ENCODE measurements at places on chromosomes 6 and 20.

DNA sequence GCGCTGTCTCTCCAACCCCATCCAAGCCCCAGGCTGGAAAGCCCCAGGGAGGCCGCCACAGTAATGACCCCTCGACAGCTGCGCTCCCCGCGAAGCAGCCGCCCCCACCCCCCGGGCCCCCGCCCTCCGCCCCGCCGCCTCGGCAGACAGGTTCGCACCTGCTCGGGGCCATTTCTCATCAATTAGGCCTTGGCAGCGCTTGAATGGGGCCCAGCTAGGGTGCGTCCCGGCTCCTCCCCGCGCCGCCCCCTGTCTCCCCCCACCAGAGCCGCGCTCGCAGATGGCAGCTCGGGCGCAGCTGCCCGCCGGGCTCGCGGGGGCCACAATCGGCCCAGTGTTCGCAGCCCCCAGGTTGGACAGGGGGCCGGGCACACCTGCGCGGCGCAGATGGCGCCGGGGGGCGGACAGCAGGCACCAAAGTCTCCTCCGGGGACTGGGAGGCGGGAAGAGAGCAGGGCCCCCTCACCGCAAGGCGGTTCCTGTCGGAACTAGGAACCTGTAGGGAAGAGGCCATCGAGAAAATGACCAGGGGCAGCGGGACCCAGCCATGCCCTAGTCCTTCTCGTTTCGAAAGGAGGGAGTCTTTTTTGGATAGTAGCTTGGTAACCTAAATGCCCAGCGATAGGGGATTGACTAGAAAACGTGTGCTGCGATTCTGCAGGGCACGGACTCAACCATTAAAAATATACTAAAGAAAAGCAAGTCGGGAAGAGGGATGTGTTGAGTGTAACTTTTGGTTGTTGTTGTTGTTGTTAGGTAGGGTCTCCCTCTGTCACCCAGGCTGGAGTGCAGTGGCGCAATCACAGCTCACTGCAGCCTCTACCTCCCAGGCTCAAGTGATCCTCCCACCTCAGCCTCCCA is 83.2 kb upstream of the EYA2 start:
- no peak for DNase-seq

GRCh38 chr6:163984124-163984936 is 569.8 kb downstream of the QKI start:
- no peak for DNase-seq

DNA sequence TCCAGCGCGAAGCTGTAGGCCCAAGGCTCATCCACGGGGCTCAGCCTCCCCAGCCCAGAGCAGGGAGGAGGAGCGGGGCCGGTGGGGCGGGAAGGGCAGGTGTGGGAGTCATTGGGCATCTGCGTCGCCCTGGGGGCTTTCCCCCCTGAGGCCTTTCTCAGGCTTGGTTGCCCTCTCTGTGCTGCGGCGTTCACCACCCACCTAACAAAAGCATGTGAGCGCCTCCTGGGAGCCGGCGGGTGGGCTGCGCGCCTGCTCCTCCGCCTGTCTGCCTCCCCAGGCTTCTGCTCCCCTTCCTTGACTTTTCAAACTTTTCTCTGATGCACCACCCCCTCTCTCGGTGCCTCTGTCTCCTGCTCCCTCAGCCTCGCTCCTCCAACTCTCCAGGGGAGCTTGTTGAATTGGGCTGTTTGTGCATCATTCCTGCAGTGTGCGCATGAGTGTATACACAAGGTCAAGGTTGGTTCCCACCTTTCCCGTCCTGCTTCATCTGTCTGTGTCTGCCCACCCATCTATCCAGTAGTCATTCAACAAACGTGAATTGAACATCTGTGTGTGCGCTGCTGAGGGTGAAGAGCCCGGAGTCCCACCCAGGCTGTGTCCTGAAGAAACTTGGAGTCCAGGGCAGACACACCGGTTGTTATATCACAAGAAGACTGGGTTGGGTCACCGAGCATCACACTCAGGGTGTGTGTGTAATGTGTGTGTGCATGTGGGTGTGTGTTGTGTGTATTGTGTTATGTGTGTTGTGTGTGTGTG is 82.4 kb upstream of the NNAT start:
- DNase-seq: no peak

GRCh38 chr20:58307270-58307669 is 2.2 kb upstream of the RAB22A start:
- DNase-seq: no peak

DNA sequence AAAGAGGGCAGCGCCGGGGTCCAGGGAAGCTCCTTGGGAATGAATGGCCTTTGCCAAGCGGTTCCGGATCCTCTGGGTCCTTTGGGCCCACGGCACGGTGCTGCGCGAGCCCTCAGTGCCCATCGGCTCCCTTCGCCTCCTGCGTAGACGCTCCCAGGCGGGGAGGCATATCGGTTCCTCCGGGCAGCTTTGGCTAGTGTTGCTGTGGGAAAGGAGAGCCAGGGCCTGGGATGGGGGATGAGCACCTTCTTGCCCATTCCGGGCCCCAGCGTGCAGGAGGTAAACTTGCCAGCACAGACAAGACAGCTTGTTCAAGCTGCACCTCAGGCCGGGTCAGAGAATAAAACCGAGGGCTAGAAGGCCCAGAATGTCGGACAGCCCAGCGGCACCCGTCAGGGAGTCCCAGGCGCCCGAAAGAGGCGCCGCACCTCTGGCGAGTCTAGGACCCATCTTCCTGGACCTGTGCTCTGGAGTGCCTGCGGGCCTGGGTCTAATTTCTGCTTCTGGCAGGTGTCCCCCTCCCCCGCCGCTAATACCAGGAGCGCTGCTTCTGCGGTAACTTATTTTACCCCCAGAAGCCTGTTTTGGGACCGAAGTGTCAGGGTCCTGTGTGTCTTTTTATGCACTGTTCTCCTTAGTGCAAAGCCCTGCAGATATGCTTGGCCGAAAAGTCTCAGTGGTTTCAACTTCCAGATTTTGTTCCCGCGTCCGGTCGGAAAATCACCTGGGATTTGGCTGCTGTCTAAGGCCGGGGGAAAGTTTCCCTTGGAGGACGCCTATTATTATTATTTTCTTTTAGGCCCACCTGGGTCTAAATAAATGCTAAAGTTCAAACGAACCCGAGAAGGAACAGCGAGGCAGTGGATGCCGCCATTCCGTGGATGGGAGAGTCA is 1.7 kb upstream of the TFAP2C start:
- no peak for DNase-seq

GRCh38 chr6:94278146-94278545 is 858.8 kb upstream of the EPHA7 start:
- DNase-seq: no peak
